ENCODE measurements at places on chromosomes 11 and 22. TPM values are rescaled to one million over a fixed set of nuclear protein-coding genes. Genes with fewer than 3 reads are reported as not detected.

The TTC38 gene
- total RNA-seq, result 15.6 TPM

The MCM5 gene
- total RNA-seq, result 28.2 TPM

The MUC2 gene
- not detected for total RNA-seq

The ASCC2 gene
- total RNA-seq, result 18.5 TPM

The OR52L1 gene
- total RNA-seq, result not detected

The GAB4 gene
- 0.06 TPM for total RNA-seq

The POU2AF2 gene
- total RNA-seq, result not detected

The TRPM5 gene
- 0.11 TPM for total RNA-seq

The SLC25A45 gene
- total RNA-seq, result 3.1 TPM

The OR8G5 gene
- total RNA-seq, result not detected

The PIWIL4 gene
- 7.8 TPM for total RNA-seq

The SMTN gene
- total RNA-seq, result 45.3 TPM

The TEX54 gene
- total RNA-seq, result not detected

The MAJIN gene
- 0.50 TPM for total RNA-seq

The GAB2 gene
- total RNA-seq, result 24.3 TPM

The CCDC83 gene
- not detected for total RNA-seq

The BIRC3 gene
- 3.9 TPM for total RNA-seq

The P2RX6 gene
- total RNA-seq, result 1.6 TPM

The C11orf68 gene
- 20.4 TPM for total RNA-seq

The NFRKB gene
- total RNA-seq, result 17.4 TPM

The OR4A16 gene
- not detected for total RNA-seq

The PDGFD gene
- 32.7 TPM for total RNA-seq

The OR2AG1 gene
- total RNA-seq, result not detected

The OR5B21 gene
- total RNA-seq, result not detected

The VPREB3 gene
- 0.33 TPM for total RNA-seq

The MGAT3 gene
- total RNA-seq, result 30.0 TPM

The KDM4E gene
- total RNA-seq, result not detected

The NPAS4 gene
- 0.11 TPM for total RNA-seq

The NAALAD2 gene
- total RNA-seq, result 28.1 TPM

The CXCR5 gene
- total RNA-seq, result not detected

The RCOR2 gene
- 8.9 TPM for total RNA-seq

The OR51B2 gene
- 0.20 TPM for total RNA-seq

The ARHGAP20 gene
- 19.6 TPM for total RNA-seq

The LYVE1 gene
- 56.5 TPM for total RNA-seq
